ENCODE measurements at places on chromosomes 12 and 14.

GRCh38 chr12:93621986-93622385 lies 49.5 kb downstream of the SOCS2 start:
- H3K4me1 ChIP-seq: peaks cover 5% of the 10 kb centered on the region
- no peaks in the 10 kb centered on the region for H3K27me3 ChIP-seq
- no peaks in the 10 kb centered on the region for H3K36me3 ChIP-seq
- H3K27ac ChIP-seq: no peak overlapping the region

- H3K27me3 ChIP-seq: peaks cover 4% of the 10 kb centered on the region
- no peak for DNase-seq
- H3K27ac ChIP-seq: no peak overlapping the region
- no peaks in the 10 kb centered on the region for H3K36me3 ChIP-seq
- no peak overlapping the region for H3K4me3 ChIP-seq
Measured at GRCh38 chr12:105978276-105978675, 160.5 kb downstream of the NUAK1 start.

DNA sequence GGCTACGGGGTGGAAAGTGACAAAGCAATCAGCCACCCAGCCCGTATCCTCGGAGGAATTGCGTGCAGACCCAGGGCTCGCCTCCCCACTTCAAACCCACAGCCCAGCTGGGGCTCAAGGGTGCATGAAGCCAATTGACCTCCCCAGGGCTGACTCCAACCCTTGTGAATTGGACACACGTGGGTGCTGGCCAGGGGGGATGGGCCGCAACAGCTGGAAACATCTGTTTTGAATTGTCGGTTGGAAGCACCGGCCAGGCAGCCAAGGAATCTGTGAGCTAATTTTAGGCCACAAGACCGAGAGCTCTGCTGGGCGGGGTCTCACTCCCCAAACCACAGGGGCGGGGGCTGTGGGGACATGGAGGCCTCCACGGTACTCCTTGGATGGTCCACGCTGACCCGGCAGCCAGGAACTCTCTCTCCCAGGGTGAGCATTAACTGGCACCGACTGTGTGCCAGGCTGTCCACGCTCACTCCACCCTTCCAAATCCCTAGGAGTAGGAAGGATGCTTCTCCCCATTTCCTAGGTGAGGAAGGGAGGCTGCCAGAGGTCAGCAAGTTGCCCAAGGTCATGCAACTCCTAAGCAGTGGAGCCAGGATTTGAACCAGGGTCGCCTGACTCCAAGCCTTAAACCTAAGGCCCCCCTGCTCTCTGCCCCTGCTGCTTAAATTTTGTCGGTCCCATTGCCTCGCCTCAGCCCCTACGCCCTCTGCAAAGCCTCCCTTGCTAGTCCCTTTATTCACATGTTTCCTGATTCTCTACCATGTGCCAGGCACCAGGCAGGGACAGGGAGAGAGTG lies 11.9 kb upstream of the TMEM119 start:
- no peak for DNase-seq
- no peak overlapping the region for H3K4me3 ChIP-seq
- H3K27me3 ChIP-seq: peaks cover 14% of the 10 kb centered on the region
- H3K4me1 ChIP-seq: peaks cover 10% of the 10 kb centered on the region
- H3K36me3 ChIP-seq: no peaks in the 10 kb centered on the region
- no peak overlapping the region for H3K27ac ChIP-seq

GRCh38 chr12:54870617-54871016 lies 16.3 kb downstream of the MUCL1 start:
- H3K27me3 ChIP-seq: peaks cover 47% of the 10 kb centered on the region
- H3K4me1 ChIP-seq: no peaks in the 10 kb centered on the region
- H3K27ac ChIP-seq: no peak overlapping the region
- no peak overlapping the region for H3K4me3 ChIP-seq

- H3K4me1 ChIP-seq: no peaks in the 10 kb centered on the region
- peaks cover 20% of the 10 kb centered on the region for H3K27me3 ChIP-seq
- no peak for DNase-seq
- no peaks in the 10 kb centered on the region for H3K36me3 ChIP-seq
- H3K4me3 ChIP-seq: no peak overlapping the region
Measured at GRCh38 chr12:67082221-67082620, 186.9 kb upstream of the CAND1 start.

Measured in activated T-helper 2 cell treated with anti-CD3 and anti-CD28 coated beads, Interferon-gamma antibody, Interleukin-2, Interleukin-4, amounts not matched to agents 10 μg/mL and 5 μg/mL and 100 μg/mL, durations not matched to agents 14 hours and 24 hours and 36 hours (primary cell).